ENCODE measurements at places on chromosomes 3 and 15.
A peak's percentile ranks its signal among the peaks of the same experiment; 100 is the strongest.

GRCh38 chr15:74788042-74788682, 6.3 kb downstream of the CSK start:
- no peak for DNase-seq

DNA sequence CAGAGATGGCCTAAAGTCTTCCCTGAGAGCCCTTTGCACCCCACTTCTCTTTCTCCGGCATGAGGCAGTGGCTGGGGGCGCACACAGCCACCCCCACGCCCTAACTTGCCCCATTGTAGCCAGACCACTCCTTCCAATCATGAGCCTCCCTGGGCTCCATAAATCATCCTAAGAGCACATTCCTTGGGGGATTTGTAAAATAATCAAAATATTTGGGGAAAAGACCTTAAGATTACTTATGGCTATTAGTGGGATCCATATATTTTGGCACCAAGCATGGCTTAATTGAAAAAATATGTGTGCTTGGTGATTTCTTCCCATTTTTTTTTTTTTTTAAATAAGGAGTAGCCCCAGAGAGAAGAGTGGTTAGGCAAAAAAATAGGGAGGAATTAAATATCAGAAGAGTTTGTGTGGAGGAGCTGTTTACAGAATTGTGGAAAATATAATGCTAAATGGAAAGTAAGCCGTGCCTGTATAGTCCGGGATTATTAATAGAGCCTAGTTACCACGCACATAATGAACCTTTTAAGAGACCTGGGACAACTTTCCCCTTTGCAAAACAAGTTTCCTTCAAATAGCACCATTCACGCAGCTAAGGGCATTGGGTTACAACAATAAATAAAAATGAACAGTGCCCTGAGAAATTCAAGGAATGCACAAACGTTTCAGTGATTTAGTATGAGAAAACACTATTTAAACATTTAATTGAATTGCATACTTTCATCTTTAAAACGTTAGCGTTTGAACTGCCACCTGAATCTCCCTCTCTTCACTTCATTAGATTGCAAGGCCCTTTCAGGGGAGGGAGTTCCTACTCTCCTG, 46.1 kb downstream of the SMAD6 start:
- DNase-seq, result no peak

- no peak for DNase-seq
Measured at GRCh38 chr3:66432767-66433521, 67.9 kb downstream of the LRIG1 start.

DNA sequence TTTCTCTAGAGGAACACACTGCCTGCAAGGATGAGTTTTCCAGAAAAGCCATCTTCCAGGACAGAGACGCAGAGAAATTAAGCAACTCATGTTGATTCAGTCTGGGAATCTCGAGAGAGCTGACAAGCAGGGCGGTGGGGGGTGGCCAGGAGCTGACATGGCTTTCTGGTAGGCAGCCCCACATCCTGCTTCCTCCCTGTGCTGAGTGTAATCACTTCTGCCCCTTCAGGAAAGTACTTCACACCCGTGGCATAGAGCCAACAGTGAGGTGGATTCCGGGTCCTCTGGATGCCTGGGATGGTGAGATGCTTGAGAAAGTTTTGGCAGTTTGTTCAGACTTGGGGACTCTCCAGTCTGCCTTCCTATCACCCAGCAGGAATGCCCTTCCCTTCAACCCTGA, 221.1 kb downstream of the SLCO3A1 start:
- no peak for DNase-seq

DNA sequence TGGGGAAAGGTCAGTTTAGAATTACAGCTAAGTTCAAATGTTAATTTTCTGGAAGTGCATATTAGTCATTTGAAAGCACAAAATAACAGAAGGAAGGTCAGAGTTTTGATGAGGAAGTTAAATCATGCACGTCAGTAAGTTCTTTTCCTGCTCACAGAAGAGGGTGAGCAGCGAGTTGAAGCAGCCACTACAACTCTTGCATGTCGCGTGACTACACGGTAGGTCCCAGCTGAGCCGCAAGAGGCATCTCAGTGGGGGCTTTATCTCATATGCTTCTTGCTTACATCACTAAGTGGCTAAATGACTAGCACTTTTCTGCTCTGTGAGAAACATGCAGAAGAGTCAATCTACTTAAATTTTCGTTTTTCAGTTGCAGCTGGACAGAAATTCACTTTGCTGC, 21.3 kb upstream of the SEC62 start:
- peak; percentile 96 for DNase-seq

GRCh38 chr15:91627473-91628278, 225.8 kb upstream of the SLCO3A1 start:
- DNase-seq, result no peak

- DNase-seq, result no peak
Measured at GRCh38 chr3:173467501-173467900, 70.0 kb downstream of the NLGN1 start.

- no peak for DNase-seq
Measured at GRCh38 chr3:162302983-162303624, 806.5 kb downstream of the OTOL1 start.
